ENCODE measurements at places on chromosomes 4 and X.

- no peak for DNase-seq
Observed at GRCh38 chr4:34972189-34972588, 1272.1 kb downstream of the ARAP2 start.

GRCh38 chrX:39950018-39950688, 147.6 kb downstream of the BCOR start:
- DNase-seq, result no peak

- DNase-seq, result no peak
Observed at GRCh38 chr4:161702287-161702686, 461.5 kb downstream of the FSTL5 start.

- DNase-seq, result no peak
Observed at GRCh38 chrX:93594780-93595179, 78.6 kb downstream of the NAP1L3 start.

- DNase-seq, result no peak
Observed at GRCh38 chr4:119211867-119212233, 663 bp upstream of the USP53 start.

GRCh38 chr4:82777857-82778525, 20.6 kb downstream of the SCD5 start:
- no peak for DNase-seq

GRCh38 chr4:100063355-100063754, 113.3 kb upstream of the H2AZ1 start:
- no peak for DNase-seq
